ENCODE measurements at places on chromosomes 6 and 20. TPM values are rescaled to one million over a fixed set of nuclear protein-coding genes. Genes with fewer than 3 reads are reported as not detected.

The SLC16A10 gene
- 6.8 TPM for polyA plus RNA-seq

The CRISP3 gene
- not detected for polyA plus RNA-seq

The SLC17A1 gene
- not detected for polyA plus RNA-seq

The COL21A1 gene
- polyA plus RNA-seq = 7.7 TPM

The SULF2 gene
- polyA plus RNA-seq = 288 TPM

The NMBR gene
- polyA plus RNA-seq = 1.1 TPM

The BMP2 gene
- 0.79 TPM for polyA plus RNA-seq

The TRIM31 gene
- not detected for polyA plus RNA-seq

The NEU1 gene
- polyA plus RNA-seq = 16.1 TPM

The TPD52L1 gene
- polyA plus RNA-seq = 3.5 TPM

The CENPB gene
- 1.9 TPM for polyA plus RNA-seq

The PAK1IP1 gene
- polyA plus RNA-seq = 31.7 TPM

The MSH5 gene
- not detected for polyA plus RNA-seq

The TRAPPC3L gene
- 0.30 TPM for polyA plus RNA-seq

The TTK gene
- not detected for polyA plus RNA-seq

The PLCG1 gene
- polyA plus RNA-seq = 2.5 TPM

The C20orf141 gene
- not detected for polyA plus RNA-seq

The RPN2 gene
- polyA plus RNA-seq = 159 TPM

The MARCKS gene
- 129 TPM for polyA plus RNA-seq

The TMEM244 gene
- not detected for polyA plus RNA-seq

The ULBP1 gene
- polyA plus RNA-seq = not detected

The CAP2 gene
- 233 TPM for polyA plus RNA-seq

The ECT2L gene
- polyA plus RNA-seq = 0.31 TPM

The IYD gene
- not detected for polyA plus RNA-seq

The MTRF1L gene
- 9.2 TPM for polyA plus RNA-seq

The BPIFB4 gene
- polyA plus RNA-seq = not detected

The TRMT6 gene
- polyA plus RNA-seq = 18.6 TPM

The POLR3F gene
- 27.0 TPM for polyA plus RNA-seq

The SLC17A2 gene
- not detected for polyA plus RNA-seq

The ASIP gene
- polyA plus RNA-seq = not detected

The YTHDF1 gene
- polyA plus RNA-seq = 12.3 TPM

The RBPJL gene
- polyA plus RNA-seq = not detected

The MACROD2 gene
- polyA plus RNA-seq = 36.7 TPM

The ZSCAN23 gene
- 1.2 TPM for polyA plus RNA-seq

The MATN4 gene
- polyA plus RNA-seq = not detected

The CTAGE9 gene
- polyA plus RNA-seq = not detected

The MLIP gene
- 31.5 TPM for polyA plus RNA-seq

The LGSN gene
- polyA plus RNA-seq = 0.65 TPM

Data from Purkinje cell (primary cell).